Activated CD4-positive, alpha-beta T cell treated with anti-CD3 and anti-CD28 coated beads, Interleukin-2, amount 50 U/mL, for 24 hours (primary cell): ENCODE measurements at places on chromosomes 5 and 9.

- no peak for DNase-seq
Observed at GRCh38 chr9:116800885-116801284, 113.8 kb downstream of the TRIM32 start.

GRCh38 chr9:116282597-116282996 is 129.0 kb downstream of the PAPPA start:
- DNase-seq: no peak

GRCh38 chr5:123133438-123134100 is 44.5 kb downstream of the PRDM6 start:
- no peak for DNase-seq

- DNase-seq: no peak
Observed at GRCh38 chr9:121088576-121088975, 13.8 kb downstream of the CNTRL start.

- DNase-seq: no peak
Observed at GRCh38 chr5:156755421-156756087, 94.5 kb upstream of the PPP1R2B start.

GRCh38 chr5:143019157-143019556 is 249.0 kb downstream of the ARHGAP26 start:
- DNase-seq: no peak

DNA sequence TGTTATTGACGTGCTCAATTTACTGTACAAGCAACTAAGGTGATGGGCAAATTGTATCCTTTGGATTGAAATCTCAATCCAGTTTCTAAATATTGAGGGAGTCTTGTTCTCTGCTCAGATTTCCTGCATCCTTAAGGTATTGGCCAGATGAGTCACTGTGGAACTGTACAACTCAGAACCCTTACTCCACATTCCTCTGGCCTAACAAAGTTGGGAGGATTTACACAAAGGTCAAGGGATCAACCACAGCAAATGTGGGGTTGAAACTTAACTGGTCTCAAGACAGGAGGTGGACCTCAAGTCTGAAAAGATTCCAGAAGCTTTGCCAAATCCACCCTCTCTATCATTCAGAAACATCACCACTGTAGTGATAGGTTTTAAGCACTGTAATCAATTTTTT is 81.5 kb upstream of the AGXT2 start:
- DNase-seq: no peak

DNA sequence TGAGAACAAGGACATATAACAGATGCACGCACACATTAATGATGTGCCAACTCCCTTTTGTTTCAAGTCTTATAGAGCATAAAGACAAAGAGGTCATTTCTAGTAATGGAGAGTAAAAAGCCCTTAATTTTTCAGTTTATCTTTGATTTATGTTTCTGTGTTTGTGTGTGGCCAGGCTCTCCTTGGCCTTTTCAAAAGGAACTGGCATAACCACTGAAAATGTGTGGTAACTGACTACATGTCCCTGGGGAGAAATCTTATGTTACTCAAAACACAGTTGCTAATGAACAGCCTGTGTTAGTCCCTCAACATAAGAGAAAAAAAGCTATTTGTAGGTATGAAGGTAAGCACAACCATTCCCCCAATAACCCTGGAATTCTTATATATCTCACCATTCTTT is 47.6 kb upstream of the SHOC1 start:
- DNase-seq: no peak

DNA sequence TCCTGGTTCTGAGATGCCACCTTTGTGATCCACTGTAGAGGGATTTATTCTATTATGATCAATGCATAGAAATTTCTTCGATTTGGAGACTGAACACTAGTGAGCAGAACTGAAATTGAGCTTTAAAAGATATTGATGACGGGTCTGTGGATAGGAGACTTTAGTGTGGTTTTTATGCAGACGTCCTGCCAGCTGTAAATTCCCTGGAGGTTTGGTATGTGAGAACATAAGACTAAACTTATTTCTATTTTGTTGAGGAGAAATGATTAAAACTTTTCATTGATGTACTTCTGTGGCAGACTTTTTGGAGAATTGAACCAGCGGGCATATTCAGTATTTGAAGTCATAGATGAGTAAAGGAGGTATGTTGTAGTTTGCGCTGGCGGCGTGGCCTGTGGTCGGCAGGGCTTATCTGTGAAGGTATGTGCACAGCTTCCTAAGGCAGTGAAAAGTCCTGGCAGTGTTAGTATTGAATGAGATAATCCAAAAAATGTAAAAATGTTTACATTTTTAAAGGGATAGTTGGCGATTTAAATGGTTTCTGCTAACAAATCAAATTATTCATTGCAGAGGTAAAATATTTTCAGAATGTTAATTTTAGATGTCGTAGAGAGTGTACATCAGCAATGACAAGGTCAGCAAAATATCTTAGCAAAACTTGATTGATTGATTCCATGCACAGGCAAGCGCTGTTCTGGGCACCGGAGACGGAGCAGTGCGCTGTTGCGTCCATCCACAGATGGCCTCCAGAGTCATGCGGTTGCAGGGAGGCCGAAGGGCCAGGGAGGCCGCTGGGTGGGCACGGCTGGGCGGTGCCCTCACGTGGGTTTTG is 20.4 kb downstream of the TENT4A start:
- DNase-seq: no peak
